ENCODE measurements at places on chromosomes 13 and 19.
A peak's percentile ranks its signal among the peaks of the same experiment; 100 is the strongest.

- DNase-seq = no peak
These were observed 11.1 kb downstream of the PPP5C start for GRCh38 chr19:46357846-46358583.

GRCh38 chr19:17942181-17942580, 9.4 kb downstream of the CCDC124 start:
- DNase-seq = no peak

- no peak for DNase-seq
These were observed 148.5 kb upstream of the FREM2 start for GRCh38 chr13:38538422-38538821.

DNA sequence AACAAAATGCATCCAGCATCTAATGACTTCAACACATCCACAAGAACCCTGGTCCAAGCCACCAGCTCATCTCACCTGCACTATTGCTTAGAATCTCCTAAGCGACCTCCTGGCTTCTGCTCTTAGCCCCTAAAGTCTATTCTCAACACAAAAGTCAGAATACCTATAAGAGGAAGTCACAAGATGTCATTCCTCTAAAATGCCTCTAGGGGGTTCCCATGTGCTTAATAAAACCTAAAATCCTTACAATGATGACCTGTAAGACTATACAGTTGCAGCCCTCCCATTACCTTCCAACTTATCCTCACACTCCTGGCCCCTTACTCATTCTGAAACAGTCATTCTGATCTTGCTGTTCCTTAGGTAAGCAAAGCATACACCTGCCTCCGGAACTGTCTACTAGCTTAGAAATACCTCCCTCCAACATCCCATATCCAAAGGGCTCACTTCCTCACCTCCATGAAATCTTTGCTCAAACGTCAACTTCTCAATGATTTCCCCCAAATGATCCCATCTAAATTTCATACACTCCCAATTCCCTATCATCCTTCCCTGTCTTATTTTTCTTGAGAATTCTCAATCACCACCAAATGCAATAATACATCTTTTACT, 10.0 kb downstream of the ATP7B start:
- peak; percentile 10 for DNase-seq

DNA sequence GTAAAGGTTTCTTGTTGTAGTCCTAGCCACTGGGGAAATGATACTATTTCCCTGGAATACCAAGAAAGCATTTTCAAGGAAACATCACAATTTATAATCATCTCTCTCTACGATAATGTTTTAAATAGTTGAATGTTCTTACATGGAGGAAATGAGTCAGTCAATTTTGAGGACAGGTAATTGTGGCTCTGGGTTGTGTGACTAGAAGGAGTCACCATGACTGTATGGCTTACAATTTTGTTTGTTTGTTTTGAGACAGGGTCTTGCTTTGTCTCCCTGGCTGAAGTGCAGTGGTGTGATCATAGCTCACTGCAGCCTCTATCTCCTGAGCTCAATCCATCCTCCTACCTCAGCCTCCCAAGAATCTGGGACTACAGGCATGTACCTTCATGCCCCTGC, 47.4 kb downstream of the COG3 start:
- DNase-seq = no peak

- no peak for DNase-seq
These were observed 830.2 kb upstream of the SPRY2 start for GRCh38 chr13:81171065-81171647.

DNA sequence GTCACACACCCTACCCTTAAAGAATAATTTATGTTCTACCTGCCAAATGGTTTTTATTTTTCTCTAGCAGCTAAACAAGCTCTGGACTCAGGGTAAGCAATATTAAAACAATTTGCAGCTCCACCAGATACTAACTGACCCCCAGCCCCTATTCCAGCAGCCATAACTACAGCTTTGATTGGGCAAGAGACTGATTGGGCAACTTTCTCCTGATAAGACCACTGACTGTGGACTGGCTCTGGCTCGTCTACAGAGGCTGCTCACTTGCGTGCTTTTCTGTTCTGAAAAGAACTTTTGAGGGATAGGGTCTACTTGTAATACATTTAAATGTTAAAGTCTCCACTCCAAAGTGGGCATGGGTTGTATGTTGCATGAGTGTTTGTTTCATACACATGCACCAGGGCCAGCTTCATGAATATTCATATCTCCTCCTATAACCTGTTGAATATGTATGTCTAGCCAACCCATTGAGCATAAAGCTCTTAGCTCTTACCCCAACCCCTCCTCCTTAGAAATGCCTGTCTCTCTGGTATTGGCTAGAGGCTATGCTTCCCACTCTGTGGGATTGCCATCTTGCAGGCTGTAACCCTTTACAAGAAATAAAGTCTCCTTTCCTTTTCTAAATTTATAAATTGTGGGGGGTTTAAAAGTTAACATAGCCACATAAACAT, 19.9 kb downstream of the OR7A5 start:
- DNase-seq = no peak

DNA sequence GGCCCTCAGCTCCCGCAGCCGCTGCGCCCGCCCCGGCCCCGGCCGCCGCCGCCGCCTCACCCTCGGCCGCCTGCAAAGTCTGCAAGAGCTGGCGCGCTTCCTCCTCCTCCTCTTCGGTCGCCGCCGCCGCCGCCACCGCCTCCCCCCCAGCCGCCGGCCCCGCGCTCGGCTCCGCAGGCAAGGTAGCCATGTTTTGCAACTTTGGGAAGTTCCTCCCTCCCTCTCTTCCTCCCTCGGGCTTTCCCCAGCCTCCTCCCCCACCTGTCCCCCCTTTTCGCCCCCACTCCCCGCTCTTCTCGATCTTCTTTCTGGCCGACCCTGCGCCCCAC, 433 bp downstream of the SIX5 start:
- DNase-seq = no peak

DNA sequence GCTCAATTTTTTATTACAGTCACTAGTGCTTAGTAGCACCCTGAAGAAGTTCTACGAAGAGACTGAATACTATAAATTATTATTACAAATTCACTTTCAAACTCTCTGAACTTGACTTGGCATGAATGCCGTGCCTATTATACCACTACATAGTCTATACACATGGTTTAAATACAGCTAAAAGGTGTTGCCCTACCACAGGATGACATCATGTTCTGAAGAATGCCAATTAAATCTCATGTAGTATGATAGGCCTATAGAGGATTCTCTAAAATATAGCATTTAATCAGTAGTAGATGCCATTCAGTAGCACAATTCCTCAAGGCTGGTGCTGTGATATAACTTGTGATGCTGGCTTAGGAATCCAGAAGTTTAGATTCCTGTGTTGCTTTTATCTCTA, 16.7 kb upstream of the POSTN start:
- no peak for DNase-seq
